ENCODE measurements at places on chromosomes 12 and 14.
A peak's percentile ranks its signal among the peaks of the same experiment; 100 is the strongest.

- no peak for DNase-seq
- H3K27ac ChIP-seq, result peak overlapping the region; percentile 46
- no peaks in the 10 kb centered on the region for H3K36me3 ChIP-seq
- H3K4me1 ChIP-seq, result peaks cover 16% of the 10 kb centered on the region
- H3K4me3 ChIP-seq, result no peak overlapping the region
These were observed 6.0 kb downstream of the GPR132 start for GRCh38 chr14:105059035-105059924.

DNA sequence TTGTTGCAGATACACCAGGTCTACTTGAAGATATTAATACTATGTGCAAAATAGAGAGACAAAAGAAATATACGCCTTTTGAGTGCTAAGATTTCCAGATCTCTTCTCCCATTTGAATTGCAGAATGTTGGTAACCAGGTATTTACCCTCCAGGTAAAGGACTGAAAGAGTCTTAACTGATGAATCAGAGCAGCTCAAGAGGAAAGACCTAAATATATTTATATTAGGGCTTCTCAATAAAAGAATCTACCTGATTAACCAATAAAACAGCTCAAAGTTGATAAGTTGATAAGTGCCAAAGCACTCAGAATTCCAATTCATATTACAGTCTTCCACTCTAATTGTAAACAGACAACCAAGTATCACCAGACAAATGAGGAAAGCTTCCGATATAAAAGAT lies 59.2 kb downstream of the ZNF641 start:
- H3K4me3 ChIP-seq, result no peak overlapping the region
- DNase-seq, result no peak

DNA sequence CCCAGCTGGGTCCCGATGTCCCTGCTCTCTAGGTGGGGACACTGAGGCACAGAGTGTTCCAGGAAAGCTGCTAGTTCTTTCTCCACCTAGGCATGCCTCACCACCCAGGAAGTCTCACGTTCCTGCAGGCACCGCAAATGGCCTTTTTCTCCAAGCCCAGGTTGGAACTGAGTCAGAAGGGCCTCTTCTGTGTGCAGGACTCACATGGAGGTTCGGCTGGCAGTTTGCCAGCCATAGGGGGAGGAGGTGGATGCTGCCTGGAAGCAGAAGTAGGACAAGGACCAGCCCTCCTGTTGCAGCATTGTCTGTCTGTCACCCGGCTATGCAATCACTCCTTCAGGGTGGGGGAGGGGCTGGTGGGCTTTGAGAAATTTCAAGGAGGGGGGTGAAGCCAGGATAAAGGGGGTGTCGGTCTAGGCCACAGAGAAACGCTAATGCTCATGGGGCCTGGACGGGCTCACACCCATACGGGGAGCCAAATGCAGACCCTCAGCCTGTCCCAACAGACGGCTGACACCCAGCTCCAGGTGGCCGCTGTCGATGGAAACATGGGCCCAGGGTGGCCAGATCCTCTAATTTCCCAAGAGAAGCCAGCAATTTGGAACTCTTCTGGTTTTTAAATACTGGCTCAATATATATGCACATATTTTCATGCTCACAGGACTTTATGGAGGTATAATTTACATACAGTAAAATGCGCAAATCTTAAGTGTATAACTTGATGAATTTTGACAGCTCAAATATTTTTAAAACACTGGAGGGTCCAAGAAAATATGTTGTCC lies 120.5 kb downstream of the PHETA1 start:
- no peak for DNase-seq
- H3K27ac ChIP-seq, result no peak overlapping the region
- H3K27me3 ChIP-seq, result no peaks in the 10 kb centered on the region
- H3K36me3 ChIP-seq, result no peaks in the 10 kb centered on the region
- no peaks in the 10 kb centered on the region for H3K4me1 ChIP-seq

DNA sequence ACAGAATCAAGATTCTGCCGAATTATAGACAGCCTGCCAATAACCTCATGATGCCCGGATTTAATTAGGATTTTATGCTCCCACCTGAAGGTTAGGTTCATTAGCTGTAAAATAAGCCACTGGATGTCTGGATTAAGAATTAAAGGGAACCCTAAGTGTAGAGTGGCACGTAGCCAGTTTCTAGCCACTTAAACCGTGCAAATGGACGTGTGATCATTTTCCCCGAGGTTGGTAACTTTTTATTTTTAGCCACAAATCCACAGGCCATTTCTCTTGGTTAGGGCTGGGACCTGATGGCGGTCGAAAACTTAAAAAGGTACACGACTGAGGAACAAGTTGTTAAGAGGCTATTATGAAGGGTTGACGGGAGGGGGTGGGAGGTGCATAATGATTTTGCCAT lies 127.3 kb upstream of the TMPO start:
- H3K4me1 ChIP-seq, result no peaks in the 10 kb centered on the region
- no peaks in the 10 kb centered on the region for H3K27me3 ChIP-seq

GRCh38 chr14:103616635-103617300 lies 12.2 kb upstream of the KLC1 start:
- no peaks in the 10 kb centered on the region for H3K4me1 ChIP-seq
- no peak for DNase-seq
- H3K27me3 ChIP-seq, result no peaks in the 10 kb centered on the region
- no peak overlapping the region for H3K4me3 ChIP-seq
- no peak overlapping the region for H3K27ac ChIP-seq
- H3K36me3 ChIP-seq, result no peaks in the 10 kb centered on the region
